Fibroblast of skin of scalp (primary cell): ENCODE measurements at places on chromosomes 2 and 18.

- DNase-seq, result no peak
Measured at GRCh38 chr18:32502014-32502413, 31.3 kb upstream of the GAREM1 start.

DNA sequence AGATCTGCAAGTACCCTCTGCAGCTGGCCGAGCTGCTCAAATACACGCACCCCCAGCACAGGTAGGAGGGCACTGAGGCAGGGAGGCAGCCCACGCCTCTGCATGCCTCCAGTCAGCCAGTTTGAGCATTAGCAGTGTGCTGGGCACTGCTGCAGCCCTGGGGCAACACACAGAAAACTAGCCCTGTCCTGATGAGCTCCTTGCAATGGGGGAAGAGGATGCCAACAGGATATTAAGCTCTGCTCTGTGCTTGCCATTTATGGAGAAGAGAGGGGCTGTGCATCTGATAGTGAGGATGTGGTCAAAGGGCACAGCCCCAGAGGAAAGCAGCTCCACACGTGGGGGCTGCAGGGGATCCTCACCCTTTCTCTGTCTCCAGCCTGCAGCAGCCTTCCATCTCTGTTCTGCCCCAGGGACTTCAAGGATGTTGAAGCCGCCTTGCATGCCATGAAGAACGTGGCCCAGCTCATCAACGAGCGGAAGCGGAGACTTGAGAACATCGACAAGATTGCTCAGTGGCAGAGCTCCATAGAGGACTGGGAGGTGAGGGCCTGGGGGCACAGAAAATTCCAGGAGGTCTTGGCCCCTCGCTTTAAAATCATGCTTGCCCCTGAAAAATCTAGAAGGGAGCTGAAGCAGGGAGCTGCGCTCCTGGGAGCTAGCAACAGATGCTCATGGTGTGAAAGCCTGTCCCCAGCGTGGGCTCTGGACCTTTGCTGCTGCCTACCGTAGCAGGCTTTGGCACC is 51.7 kb downstream of the FAM168B start:
- no peak for DNase-seq

DNA sequence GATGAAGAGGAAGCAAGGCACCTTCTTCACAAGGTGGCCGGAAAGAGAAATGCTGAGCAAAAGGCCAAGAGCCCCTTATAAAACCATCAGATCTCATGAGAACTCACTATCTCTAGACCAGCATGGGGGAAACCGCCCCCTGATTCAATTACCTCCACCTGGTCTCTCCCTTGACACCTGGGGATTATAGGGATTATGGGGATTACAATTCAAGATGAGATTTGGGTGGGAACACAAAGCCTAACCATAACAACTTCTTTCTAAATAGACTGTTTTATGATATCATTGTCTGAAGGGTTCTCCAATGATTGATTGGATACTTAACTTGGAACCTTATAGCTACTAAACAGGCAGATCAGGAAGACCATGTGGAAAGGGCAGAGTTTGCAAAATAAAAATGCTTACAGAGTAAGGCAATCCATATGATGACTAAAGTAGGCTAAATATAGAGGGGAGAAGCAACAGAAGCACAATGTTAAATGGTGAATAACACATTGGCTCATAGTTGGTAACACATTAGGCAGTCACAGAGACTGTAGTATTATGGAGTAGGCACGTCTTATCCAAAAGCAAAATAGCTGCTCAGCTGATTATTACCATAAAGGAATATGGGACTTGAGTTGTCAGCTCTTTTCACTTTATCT is 179.0 kb downstream of the BARD1 start:
- DNase-seq, result peak; percentile 28

DNA sequence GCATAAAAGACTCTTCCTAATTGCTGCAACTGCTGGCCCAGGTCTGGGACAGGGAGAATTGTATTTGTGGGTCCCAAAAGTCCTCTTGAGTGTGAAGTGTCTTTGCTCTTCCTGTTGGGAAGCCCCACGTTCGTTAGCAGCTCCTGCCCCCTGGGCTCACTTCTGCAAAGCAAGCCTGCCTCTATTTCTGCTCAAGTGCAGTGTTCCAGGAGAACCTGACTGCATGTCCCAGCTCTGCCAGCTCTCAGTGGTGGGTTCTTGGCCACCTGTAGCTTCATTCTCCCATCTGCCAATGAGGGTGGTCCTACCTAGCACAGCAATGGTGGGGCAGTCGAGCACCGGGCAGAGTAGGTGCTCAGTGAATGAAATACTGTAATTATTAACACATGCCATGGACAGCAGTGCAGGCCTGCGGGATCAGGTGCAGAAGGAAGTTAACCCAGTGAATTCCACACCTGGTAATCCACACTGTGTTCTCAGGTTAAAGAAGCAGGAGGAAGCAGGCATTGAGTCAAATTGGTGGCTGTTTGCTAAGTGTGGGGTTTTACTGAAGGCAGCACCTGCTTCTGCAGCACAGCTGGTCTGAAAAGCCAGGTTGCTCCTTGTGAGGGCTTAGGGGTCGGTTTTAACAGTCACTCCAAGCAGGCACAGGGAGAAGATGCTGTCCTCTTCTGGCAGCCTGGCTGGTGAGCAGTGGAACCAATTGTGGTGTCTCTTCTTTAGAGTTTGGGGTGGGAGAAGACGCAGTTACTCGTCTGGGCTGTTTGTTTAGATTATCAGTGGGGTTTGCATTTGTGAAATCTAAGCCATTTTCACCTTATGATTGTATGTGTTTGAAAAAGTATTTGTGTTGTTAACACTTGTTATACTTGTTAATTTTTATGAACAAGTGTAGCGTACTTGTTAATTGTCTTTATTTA is 54.3 kb downstream of the DGKD start:
- DNase-seq, result no peak

DNA sequence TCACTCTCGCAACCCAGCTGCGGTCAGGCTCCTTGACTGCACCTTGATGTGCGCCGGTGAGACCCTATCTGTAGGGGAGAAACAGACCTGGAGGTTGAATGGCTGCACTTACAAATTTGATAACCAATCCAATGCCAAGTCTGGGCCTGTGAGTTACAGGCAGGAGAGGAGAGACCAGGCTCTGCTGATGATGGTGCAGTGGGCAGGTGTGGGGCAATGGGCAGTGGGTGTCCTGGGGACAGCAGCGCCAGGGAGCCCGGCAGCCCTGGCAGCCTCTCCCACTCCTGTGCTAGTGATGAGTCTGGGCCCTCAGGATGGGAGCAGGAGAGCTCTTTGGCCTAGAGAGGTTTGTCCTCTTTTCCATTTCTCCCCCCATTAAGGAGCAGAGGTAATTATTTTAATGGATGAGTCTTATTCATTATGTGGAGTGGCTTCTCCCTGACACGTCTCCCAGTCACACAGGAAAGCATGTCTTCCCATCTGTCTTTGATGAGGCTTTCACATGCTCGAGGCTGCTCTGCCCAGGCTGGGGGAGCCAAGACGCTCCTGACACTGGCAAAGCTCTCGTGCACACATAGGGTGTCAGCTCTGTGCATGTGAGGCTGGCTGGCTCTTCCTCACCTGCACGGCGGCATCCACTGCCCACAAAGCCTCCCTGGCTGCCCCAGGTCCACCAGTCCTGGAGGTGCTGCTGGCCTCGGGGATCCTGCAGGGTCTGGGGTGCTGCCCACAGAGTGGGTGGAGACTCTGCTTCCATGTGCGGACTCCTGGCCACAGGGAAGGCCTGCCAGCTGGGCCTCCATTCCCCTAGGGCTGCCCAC is 10.0 kb upstream of the ALLC start:
- DNase-seq, result no peak

- no peak for DNase-seq
Measured at GRCh38 chr18:79524181-79525078, 128.7 kb downstream of the NFATC1 start.

DNA sequence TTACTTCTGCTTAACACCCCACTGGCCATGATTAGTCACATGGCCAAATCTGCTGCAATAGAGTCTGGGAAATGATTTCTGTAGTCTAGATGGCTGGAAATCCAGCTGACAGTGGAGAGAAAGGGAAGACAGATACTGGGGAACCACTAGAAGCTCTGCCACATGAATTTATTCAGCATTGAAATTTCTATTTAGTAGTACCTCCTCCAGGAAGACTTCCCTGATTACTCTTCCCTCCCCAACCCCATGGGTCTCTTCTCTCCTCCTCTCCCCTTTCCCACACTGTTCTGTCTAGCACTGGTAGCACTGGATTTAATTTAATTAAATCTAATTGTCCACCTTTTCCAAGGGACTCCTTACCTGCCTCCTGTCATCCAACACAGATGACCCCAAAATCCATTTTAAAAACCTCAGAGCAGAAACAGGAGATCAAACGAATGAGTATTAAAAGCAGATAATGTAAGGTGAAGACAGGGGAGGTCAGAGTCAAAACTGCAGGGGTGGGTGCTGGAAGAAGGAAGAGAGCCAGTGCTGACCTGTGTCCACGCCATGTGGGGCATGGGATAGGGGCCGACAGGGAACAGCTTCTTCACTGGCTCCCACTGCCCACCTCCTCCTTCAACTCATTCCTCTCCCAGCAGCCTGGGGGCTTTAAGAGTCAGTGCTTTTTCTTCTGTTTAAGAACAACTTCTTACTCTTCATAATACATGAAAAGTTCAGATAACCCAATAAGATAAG is 169.2 kb upstream of the HS6ST1 start:
- no peak for DNase-seq

DNA sequence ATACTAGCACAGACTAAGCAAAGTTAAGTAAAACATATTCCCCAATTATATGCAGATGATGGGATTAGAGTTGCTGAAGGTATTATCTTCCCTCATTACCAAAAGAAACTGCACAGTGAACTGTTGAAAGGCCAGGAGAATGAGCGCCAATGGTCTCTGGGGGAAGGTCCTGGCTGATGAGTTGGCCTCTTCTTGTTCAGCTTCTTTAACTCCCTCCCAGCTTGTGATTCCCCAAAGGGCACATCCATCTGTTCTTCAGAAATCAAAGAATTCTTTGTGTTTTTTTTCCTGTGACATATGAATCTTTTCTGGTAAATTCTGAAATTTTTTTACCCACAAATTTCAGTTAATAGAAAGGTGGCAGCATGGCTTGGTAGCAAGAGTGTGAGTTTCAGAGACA is 667.6 kb downstream of the CNTNAP5 start:
- DNase-seq, result no peak

DNA sequence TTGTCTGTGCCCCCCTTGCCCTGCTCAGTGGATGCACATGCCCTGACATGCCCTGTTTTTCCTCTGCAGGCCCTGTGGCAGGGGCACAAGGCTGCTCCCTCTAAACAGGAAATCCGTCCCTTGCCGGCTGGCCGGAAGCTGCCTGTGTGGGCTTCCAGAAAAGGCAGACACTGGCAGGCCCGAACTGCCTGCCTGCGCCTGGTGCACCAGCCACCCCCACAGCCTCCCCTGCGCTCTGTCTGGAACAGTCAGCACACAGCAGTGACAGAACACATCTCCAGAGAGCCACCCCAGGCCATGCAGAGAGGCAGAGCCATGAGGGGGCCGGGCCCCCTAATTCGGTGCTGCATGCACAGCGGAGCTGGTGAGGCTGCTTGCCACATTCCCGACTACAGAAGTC is 33.5 kb downstream of the LOXHD1 start:
- no peak for DNase-seq

GRCh38 chr2:3009005-3009404 is 368.6 kb downstream of the EIPR1 start:
- no peak for DNase-seq

DNA sequence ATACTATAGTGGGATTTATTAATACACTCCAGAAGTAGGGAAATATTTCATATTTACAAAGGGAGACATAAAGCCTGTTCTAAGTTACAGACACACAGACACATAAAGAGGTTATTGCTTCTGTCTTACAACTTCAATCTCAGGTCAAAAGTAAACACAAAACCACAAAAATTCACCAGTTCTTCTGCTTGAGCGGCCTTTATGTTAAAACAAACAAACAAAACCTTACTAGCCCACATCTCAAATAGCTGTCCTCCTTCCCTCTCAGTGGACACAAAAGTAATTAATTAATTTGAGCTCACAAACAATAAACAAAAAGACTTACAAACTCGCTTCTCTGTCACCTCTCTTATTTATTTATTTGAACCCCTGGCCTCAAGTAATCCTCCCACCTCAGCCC is 1.5 kb upstream of the ASNSD1 start:
- DNase-seq, result no peak

- no peak for DNase-seq
Measured at GRCh38 chr2:238398577-238398976, 28.1 kb upstream of the ASB1 start.

- DNase-seq, result no peak
Measured at GRCh38 chr18:35424356-35424755, 47.2 kb upstream of the ZNF396 start.

DNA sequence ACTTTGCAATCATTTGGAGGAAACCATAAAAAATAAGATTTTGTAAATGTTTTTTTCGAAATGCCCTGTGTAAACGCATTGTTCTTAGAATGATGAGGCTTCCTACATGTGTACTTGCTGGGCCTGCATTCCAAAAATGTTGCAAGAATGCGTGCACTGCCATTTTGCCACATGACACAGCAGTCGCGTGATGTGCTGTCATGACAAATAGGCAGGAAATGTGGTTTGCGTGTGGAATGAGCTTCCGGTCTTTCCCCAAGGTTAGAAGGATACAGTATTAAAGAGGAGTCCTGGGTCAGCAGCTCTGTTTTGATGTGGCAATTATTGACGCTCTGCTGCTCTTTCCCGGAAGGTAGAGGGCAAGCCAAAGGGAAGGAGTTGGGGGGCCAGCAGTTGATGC is 18.1 kb upstream of the SERPINB2 start:
- peak; percentile 89 for DNase-seq

DNA sequence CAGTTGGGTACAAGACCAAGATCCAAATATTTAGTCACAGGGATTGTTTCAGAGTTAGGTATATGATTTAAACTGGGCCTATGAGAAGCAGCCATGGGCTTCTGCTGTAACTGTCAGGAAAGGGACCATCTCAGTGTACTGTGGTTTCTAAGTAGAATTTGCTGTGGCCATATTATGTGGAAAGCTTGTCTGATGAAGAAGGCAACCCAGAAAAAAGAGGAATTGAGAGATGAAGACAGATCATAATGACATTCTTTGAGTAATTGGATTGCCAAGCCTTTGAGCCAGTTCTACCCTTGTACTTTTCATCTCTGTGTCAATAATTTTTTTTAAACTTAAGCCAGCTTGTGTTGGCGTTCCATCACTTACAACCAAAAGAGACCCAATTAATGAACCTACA is 259.6 kb downstream of the NUP35 start:
- no peak for DNase-seq

DNA sequence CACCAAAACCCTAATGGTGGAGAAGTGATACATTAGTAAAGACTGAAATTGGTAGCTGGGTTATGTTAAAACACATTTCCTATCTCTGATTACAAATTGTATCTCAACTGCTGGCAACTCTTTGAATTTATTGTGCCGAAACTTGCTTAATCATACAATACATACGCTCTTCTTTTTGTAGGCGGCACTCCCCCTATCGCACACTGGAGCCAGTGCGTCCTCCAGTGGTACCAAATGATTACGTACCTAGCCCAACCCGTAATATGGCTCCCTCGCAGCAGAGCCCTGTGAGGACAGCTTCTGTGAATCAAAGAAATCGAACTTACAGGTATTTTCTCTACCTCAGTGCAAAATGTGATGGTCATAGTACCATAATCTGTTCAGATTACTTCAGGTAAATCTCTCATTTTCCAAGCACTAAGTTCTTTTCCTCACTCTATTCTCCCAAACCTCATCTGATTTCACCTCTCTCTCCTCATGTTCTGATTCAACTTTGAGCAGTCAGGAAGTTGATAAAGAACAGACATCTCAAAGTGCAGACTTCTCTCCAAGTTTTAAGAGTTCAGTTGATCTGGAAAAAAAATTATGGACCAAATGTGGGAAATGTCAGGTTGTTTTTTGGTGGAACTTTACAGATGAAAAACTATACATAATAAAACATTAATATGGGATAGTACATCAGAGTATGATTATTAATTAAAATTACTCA is 66.5 kb downstream of the ABI2 start:
- no peak for DNase-seq

GRCh38 chr2:116499389-116499788 is 1315.1 kb upstream of the DDX18 start:
- no peak for DNase-seq
